ENCODE measurements at places on chromosomes 16 and 17.

- DNase-seq: no peak
These were observed 191.0 kb upstream of the RPL38 start for GRCh38 chr17:74012465-74012864.

DNA sequence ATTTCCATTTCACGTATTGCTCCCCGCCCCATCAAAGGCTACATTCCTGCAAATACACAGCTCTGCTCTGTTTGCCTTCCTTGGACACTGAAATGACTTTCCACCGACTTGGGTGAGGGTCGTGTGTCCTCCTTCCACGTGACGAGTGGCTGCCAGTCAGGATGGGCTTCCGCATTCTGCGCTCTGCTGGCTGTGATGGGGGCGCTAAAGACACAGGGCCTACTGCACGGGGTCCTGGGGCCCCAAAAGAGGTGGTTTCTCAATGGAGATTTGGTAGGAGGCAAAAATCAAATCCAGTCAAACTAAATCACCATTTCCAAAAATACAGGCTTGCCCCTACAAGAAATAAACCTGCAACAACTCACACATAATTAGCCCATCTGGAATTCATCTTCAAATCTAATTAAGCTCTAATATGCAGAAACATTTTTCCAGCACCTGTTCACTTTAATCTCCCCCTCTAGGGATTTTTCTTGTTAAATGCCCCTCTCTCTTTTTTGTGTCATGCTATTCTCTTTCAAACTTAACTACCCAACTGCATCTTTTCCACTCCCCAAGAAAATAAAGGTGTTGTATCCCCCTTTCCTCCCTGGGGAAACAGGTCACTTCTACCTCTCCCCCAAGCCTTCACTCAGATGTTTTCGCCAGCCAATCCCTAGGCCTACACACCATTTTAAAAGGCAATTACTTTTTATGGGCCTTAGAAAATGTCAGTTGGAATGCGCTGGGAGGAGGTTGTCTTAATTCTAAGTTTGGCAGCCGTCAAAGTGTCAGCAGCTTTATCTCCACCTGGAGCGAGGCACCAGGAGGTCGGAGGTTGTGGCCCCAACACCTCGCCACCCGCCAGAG, 21.9 kb upstream of the FAAP100 start:
- DNase-seq: no peak

DNA sequence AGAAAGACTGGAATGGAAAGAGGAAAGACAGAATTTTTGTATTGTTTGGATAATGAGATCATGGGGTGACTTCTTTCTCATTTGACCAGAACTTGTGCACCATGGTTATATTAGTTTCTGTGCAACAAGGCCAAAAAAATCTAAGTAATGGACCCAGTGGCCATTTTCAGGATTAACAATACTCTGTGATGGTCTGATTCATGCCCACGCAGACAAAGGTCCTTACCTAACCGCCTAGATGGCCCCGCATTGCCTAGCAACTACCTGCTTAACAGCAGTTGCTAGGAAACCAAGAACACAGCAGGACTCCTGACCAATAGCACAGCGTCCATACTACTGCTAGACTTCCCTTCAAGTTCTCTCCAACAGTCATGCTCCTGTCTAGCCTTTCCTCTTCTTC, 22.4 kb downstream of the MIS12 start:
- DNase-seq: no peak

DNA sequence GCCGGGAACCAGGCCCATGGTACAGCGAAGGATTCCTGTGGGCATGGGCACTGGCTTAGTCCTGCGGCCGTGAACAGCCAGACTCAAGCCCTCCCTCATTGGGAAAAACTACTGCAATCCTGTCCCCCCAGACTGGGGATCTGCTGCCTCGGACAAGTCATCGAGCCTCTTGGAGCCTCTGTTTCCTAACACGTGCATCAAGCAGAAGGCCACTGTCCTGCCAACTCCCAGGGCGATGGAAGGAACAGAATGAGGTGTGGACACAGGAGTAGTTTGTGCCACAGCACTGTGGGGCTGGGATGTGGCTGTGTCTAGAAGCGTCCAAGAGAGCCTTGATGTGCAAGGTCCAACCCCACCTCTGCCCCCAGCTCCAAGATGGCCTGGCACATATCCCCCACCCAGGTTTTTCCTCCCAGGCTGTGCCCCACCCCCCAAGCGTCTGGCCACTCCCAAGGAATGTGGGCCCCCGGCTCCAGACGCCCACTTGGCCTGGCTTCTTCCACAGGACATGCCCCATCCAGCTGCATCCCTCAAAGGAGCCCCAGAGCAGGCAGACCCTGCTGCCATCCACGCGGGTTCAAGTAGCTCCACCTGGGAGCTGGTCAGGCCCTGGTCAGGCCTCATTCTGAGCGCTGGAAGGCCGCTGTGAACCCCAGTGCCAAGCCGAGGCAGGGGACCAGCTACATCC, 3.4 kb downstream of the CAMKK1 start:
- DNase-seq: no peak

GRCh38 chr16:2046893-2047329, 723 bp downstream of the NTHL1 start:
- DNase-seq: no peak

- no peak for DNase-seq
These were observed 16.3 kb downstream of the PIK3R5 start for GRCh38 chr17:8949061-8949661.

- DNase-seq: no peak
These were observed 72.5 kb upstream of the AXIN2 start for GRCh38 chr17:65633988-65634387.

- no peak for DNase-seq
These were observed 10.6 kb downstream of the CNTD1 start for GRCh38 chr17:42809250-42809649.

DNA sequence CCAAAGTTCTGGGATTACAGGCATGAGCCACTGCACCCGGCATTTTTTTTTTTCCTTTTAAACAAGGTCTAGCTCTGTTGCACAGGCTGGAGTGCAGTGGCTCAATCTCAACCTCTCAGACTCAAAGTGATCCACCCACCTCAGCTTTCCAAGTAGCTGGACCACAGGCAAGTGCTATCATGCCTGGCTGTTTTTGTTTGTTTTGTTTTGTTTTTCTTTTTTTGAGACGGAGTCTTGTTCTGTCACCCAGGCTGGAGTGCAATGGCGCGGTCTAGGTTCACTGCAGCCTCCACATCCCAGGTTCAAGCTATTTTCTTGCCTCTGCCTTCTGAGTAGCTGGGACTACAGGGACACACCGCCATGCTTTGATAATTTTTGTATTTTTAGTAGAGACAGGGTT, 19.1 kb upstream of the ZC3H7A start:
- DNase-seq: peak; percentile 68

- no peak for DNase-seq
These were observed 312.7 kb upstream of the KCNJ16 start for GRCh38 chr17:69762359-69762758.

DNA sequence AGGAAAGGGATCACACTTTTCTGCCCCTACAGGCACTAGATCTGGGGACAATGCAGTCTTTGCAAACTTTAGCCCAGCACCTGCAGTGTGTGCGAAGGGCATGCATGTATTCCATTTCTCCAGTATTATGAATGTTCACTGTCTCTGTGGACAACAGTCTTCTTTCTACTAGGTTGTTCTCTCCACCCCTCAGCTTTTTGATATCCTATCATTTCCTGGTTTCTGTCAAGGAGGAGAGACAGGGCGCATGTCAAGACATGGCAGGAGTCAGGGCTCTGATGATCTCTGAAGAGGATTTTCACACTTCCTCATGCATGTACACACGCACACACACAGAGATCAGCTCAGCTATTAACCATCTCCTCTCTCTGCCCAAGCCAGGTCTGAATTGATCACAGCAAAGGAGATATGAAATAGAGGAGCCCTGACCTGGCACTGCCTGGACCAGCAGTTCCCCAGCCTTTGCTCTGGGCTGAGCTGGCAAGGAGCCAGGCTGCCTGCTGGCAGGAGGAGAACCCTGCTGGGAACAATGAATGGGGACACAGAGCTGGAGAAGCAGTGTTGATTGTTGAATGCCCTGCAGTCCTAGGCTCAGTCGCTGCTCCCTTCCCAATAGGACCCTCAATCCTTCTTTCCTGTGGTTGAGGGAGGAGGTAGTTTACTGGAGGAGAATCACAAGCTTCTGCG, 2.6 kb downstream of the GPR179 start:
- DNase-seq: peak; percentile 83

GRCh38 chr17:80025140-80025539, 10.5 kb downstream of the TBC1D16 start:
- no peak for DNase-seq

GRCh38 chr16:75558846-75559401, 2.9 kb upstream of the TMEM231 start:
- no peak for DNase-seq

DNA sequence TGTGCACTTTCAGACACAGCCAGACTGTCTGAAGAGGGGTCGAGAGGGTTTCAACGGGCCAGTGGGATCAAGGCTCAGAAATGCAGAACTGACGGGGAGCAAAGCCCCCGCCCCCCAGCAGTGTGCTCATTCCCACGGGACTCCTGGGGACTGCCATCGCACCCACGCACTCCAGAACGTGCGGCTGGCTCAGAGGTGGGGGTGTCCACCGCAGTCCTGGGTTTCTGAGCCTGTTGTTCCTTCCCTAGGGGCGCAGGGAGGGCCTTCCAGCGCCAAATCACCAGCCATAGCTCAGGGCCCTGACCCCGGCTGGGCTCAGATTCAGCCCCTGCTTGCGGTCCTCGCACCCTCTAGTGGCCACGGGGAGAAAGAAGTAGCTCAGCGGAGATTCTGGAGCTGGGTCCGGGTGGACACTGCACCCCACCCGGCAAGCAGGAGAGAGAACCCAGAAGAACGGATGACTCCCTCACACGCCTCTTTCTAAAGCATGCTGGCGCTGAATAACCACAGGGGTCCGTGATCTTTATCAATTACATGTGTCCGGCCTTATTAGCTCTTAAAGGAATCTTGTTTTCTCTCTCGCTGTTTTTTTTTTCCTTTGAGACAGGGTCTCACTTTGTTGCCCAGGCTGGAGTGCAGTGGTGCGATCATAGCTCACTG, 45.0 kb upstream of the USP7 start:
- DNase-seq: peak; percentile 77

DNA sequence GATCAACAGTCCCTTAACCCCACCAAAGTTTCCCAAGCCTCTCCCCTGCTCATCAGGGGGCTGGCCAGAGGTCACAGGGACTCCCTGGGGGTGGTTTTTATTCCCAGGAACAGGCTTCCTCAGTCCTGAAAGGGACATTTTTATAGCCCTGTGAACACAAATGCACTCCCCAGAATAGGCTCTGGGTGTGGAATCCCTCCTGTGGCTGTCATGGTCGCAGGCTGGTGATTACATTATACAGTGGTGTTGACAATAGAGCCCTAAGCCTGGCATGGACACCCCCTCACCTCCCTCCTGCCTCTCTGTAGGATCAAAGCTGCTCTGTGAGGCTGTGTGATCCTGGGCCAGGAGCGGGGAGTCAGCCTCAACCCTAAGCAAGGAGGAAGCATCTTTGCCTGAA, 1.4 kb upstream of the CA4 start:
- DNase-seq: no peak

DNA sequence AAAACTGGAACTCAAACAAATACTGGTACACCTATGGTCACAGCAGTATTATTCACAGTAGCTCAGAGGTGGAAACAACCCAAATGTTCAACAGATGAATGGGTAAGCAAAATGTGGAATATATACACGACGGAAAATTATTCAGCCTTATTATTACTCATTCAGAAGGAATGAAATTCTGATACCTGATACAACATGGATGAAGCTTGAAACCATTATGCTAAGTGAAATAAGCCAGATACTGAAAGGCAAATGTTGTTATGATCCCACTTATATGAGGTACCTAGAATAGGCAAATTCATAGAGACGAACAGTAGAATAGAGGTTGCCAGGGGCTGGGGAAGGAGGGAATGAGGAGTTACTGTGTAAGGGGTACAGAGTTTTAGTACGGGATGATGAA, 27.1 kb upstream of the MYLK3 start:
- DNase-seq: no peak

DNA sequence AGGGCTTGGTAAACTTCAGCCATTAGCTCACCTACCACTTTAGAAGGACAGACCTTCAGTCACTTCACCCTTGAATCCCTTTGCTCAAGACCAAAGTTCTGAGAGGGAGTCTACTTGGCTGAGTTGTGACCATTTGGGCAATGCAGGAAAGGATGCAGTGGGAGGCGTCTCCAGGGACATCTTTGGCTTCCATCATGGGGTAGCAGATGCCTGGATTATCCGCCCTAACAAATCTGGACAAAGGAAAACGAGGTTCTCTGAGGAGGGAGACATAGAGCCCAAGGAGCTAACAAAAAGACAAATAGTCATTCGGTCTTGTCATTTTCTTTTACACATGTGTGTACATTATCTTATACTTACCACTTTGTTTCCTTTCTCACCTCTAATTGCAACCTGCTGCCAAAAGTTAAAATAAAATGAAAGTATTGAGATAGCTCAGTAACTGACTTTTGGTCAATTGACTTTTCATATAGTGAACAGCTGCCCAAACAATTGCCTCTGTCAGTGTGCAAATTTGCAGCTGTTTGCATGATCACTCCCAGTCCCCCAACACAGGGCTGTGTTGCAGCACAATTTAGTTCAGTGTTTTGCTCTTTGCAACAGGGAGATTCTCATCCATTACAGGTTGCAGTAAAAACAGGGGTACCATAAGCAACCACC, 108.9 kb upstream of the EEF2KMT start:
- DNase-seq: no peak

DNA sequence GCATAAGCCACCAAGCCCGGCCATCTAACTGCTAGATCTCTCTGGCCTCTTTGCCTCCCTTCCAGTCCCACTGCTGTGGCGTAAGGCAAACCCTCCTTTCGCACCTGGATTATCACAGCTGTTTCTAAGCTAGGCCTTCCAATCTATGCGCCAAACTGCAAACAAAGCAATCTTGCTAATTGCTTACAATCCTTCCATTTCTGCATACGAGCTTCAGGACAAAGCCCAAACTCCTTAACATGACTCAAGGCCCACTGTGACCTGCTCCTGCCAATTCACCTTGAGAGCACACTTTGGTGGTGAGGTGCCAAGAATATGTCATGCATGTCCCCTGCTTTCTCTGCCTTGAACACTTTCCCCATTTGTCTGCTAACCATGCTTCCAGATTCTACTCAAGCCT, 6.0 kb upstream of the ARL5C start:
- peak; percentile 59 for DNase-seq

DNA sequence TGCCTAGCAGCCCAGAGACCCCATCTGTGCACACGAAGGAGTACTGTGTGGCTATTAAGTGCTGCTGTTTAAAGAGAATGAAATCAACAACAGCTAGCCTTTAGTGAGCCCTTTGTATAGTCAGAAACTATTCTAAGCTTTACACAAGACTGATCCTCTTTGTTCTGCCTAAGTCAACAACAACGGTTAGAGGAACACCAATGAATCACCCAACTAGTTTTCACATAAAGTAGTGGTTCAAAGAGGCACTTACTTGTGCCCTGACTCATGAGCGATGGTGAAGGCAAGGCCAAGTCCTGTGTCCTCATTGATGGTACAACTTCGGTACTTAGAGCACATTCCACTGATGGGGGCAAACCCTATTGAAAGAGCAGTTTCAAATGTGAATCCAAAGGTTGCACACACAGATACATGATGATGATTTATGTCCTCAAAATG, 75.8 kb downstream of the ADAMTS18 start:
- peak; percentile 72 for DNase-seq
